ENCODE measurements at places on chromosomes 11 and 22. TPM values are rescaled to one million over a fixed set of nuclear protein-coding genes. Genes with fewer than 3 reads are reported as not detected.

DNA sequence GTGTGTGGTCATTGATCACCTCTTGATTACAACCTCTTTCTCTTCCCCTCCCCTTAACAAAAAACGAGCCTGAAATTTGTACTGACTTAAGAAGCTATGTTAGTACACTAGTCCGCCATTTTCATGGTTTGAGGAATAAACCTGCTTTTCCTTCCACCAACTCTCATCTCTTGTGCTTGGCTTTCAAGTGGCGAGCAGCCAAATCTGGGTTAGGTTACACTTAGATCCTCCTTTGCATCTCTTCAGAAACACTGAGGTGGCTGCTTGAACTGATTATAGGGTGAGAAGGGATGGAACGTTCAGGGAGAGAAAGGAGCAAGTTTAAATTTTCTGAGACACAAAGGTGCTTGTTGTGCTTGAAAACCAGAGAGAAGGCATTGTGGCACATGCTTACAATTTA, 2171.4 kb downstream of the LRRC4C start:
- no peak for DNase-seq

- DNase-seq, result no peak
These were observed 26.0 kb downstream of the RELT start for GRCh38 chr11:73401924-73402833.

DNA sequence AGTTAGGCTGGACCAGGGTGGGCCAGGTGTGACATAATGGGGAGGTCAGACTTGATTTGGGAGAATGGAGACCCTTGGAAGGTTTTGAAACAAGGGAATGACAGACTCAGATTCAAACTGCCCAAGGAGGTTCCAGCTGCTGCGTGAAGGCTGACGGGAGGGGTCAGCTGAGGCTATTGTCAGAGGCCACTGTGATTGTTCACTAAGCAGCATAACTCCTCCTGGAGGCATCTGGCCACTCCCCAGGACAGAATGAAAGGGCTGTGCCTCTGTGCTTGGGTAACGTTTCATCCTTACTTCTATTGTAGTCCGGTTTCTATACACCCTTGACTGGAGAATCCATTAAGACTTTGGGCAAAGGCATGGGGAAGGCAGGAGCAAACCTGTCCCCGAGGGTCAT, 126.6 kb downstream of the DSCAML1 start:
- DNase-seq, result no peak

DNA sequence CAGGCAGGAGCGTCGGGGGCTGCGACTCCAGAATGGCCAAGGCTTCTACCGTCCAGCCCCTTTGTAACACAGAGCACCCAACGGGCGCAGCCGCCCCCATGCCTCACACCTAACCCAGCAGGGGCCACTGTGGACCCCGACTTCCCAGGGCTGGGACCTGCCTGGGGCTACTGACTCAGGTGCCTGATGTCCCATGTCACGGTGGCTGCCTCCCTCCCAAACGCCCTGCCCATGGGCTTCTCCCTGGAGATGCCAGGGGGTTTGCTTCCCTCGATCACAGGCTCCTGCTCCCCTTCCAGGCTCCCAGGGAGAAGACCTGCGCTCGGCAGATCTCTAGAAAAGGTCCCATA, 84.0 kb downstream of the MYEOV start:
- no peak for DNase-seq

ALX4 gene
- not detected for total RNA-seq

RCOR2 gene
- total RNA-seq, result 10.8 TPM

C11orf87 gene
- 0.05 TPM for total RNA-seq

All from HCT116 (cell line).